Keratinocyte (primary cell): ENCODE measurements at places on chromosomes 4 and X. TPM values are rescaled to one million over a fixed set of nuclear protein-coding genes. Genes with fewer than 3 reads are reported as not detected.
A peak's percentile ranks its signal among the peaks of the same experiment; 100 is the strongest.

- no peak for DNase-seq
These were observed 625.9 kb downstream of the PDHA2 start for GRCh38 chr4:96465834-96466233.

PABPC1L2A gene
- not detected in 3 replicates for polyA plus RNA-seq

GRCh38 chr4:164946810-164947209, 30.6 kb downstream of the TRIM61 start:
- DNase-seq = no peak

DNA sequence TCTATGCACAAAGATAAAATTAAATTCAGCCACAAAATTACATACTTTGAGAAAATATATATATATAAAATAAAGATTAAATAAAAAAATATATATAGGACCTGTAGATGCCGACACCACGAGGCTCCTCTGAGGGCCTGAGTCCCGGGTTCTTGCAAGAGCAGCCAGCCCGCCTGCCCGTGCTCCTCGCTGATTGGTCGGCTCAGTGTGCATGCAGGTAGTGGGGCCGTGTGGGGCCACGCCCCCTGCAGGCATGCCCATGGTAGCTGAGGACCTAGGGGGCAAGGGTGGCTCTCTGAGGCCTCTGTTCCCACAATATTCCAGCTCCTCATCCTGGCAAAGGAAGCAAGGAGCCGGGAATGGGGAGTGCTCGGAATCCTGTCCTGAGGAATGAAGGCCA, 80.5 kb upstream of the AMELX start:
- DNase-seq = no peak

DNA sequence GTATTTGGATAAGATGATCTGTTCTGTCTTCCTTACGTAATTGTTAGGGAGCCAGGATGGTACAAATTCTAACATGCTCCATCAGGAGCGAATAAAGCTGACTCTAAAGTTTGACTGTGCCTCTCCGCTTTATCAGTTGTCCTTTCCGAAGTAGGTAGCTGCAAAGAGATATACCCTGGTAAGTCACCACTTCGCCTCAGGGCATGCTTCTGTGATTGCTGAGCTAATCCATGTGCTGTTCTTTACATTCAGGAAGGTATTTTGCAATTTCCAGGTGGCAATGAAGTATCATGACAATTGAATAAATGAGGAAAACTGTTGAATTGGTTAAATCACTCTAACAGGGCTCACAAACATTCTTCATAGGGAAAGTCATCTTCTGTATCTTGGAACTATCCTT, 38.9 kb downstream of the KIT start:
- DNase-seq = no peak

DCAF4L1 gene
- 0.16 to 0.75 TPM (median 0.46 TPM) in 3 replicates for polyA plus RNA-seq

DNA sequence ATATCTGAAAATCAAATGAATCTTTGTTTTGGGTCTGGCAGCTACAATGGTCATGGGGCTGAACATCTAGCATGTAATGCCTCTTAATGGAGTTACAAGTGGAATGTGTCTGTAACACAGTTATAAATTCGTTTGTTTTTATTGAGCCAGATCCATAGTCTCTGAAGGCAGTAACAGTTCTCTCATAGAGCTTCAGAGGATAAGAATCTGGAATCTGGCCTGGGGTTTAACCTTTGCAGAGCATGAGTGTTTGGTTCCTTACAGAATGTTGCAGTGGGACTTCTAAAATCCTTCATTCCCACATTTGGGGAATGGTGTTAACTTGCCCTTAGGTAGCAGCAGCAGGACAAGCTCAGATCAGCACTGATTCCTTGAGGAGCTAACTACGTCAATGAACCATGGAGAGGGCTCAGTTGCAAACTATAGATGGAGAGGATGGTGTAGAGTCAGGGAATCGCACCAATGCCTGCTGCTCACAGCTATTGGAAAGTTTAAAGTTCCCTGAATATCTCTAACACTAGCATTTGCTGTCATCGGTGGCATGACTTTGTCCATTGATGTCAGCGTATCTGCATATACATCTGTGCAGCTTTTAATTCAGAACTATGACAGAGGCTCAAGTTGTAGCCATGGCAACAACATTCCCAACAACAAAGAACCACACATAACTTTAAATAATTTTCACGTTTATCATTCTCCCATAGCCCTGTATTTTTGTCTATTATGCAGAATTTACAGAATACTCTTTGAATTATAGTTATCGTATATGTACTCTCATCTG, 72.2 kb downstream of the RASGEF1B start:
- DNase-seq = no peak

GYG2 gene
- polyA plus RNA-seq = 0.05 to 0.08 TPM in 2 of 3 replicates, not detected in the other

DNA sequence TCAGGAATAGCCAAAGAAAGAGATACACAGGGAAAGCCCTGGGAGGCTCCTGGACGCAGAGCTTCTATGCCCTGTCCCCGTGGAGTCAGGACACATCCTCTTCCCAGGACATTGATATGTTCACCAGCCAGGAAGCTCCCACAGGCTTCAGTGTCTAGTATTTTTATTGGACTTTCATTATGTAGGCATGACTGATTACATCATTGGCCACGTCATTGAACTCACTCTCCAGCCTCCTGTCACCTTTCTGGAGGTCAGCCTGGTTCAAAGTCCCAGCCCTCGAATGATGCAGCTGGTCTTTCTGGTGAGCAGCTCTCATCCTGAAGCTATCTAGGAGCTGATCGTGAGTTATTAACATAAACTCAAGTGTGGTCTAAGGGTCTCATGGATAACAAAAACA, 104.1 kb downstream of the CPEB2 start:
- DNase-seq = no peak

GRCh38 chrX:44828008-44828605, 15.7 kb upstream of the DUSP21 start:
- DNase-seq = peak; percentile 21

DNA sequence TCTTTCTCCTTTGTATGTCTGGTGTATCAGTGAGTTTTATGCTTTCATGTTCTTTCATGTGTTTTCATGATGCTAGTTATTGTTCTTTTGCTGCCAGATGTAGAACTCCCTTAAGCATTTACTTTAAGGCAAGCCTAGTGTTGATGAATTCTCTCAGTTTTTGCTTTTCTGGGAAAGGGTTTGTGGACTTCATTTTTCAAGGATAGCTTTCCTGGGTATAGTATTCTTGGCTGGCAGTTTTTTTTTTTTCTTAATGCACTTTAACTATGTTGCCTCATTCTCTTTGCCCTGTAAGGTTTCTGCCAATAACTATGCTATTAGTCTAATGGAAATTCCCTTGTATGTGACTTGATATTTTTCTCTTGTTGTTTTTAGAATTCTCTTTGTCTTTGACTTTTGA, 77.1 kb downstream of the GPAT3 start:
- DNase-seq = no peak

DNA sequence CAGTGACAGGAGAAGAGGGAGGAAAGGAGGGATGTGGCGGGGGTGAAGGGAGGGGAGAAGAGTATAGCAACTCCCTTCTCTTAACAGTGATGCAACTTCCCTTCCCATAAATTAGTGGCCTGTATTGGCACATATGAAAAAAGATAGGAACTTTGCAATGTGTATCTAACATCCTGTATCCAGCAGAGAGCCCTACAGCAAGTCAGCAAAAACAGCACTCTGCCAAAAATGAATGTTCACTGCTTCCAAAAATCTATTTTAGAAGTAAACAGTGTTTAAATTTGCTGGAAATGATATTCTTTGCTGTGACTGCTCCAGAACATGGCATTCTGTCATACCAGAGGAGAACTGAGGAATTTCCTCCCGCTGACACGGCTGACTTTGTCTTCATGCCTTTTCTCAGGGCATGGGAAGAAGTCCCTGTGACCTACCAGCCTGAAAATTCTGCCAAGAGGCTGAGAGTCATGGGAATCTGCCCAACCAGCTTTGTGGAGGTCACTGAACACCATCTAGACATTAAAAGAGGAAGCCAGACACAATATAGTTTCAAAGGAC, 343.4 kb upstream of the RASGEF1B start:
- DNase-seq = no peak

GRCh38 chr4:11566444-11567022, 137.8 kb upstream of the HS3ST1 start:
- DNase-seq = no peak

DNA sequence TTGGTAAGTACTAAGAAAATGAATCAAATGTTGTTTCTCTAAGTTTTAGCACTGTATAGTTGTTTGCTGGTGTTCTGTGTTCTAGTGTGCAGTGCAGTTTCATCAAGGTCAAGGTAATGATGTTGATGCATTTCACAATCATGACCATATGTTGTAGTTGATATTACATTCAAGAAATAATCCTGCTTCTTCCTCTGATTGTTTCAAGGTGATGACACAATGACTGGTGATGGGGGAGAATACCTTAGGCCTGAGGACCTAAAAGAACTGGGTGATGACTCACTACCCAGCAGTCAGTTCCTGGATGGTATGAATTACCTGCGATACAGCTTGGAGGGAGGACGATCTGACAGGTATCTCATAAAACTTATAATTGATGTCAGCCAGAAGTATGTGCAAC, 261.6 kb downstream of the ANK2 start:
- peak; percentile 19 for DNase-seq

- no peak for DNase-seq
These were observed 43.3 kb upstream of the PRDM8 start for GRCh38 chr4:80153874-80154544.

EREG gene
- 19.9 to 38.7 TPM (median 29.2 TPM) in 3 replicates for polyA plus RNA-seq

NXF2B gene
- polyA plus RNA-seq = not detected in 3 replicates

SLC9B2 gene
- 10.8 to 14.6 TPM (median 14.0 TPM) in 3 replicates for polyA plus RNA-seq

- DNase-seq = no peak
These were observed 66.0 kb downstream of the TBL1X start for GRCh38 chrX:9530848-9531274.

- DNase-seq = no peak
These were observed 26.8 kb upstream of the HMX1 start for GRCh38 chr4:8898419-8898818.

CLOCK gene
- 23.6 to 28.6 TPM (median 27.1 TPM) in 3 replicates for polyA plus RNA-seq

DNA sequence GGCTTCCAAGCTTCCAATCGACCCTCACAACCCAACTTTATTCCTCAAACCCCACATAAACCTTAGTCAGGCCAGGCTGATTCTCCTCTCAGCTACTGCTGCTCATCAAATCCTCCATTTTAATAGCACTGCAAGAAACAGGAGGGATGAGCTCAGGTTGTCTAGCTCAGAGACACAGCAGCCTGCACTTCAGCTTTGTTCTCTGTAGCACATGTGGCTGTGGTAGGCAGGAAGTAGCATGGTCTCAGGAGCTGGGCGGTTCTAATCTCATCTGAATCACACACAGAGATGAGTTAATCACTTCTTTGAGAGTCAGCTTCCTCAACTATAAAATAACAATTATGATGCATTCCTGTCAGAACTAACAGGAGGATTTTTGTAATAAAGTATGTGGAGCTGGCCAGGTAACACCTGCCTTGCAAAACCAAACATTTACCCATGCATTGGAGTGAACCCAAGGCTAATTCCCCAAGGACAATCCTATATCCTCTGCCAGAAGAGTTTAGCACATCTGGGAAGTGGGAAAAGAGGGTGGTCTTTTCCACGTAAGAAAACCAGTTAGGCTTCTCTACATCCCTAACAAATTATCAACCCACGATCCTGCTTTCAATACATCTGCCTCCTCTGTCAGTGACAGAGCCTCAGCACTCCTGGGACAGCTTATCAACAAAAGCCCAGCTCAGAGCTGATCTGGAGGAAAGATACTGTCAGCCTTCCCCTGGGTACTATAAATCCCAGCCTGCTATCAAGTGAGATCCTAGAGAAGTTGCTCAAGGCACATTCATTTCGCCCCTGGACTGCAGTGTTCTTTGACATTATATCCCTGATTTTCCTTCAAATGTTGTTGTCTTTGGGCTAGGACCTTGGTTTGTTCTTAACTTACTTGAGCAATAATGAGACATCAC, 32.8 kb downstream of the ELOVL6 start:
- DNase-seq = peak; percentile 49

SORCS2 gene
- 0.01 to 0.40 TPM (median 0.09 TPM) in 3 replicates for polyA plus RNA-seq

DNA sequence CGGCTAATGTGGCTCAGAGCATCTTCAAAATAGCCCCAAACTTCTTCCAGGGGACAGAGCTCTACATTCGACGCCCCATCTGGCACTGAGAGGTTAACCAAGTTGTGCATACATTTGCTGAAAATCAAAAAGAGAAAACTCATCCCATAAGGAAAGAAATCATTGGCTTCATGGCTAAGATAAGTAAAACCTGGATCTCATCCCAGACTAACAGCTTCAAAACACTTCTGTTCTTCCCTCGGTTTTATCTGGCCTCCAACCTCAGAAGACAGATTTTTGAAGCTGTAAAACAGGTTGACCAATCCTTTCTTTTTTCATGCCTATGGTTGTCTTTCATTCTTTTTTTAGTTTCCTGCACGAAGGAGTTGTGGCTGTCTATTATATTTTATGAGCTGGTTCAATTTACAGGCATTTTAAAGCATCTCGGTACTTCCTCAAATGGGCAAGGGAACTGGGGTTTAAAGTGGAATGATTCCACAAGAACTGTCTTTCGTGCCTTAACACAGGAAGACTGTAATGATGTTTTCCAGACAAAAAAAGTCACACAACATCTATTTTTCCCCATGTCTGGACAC, 107.6 kb downstream of the DLG3 start:
- DNase-seq = no peak

ZGRF1 gene
- polyA plus RNA-seq = 1.1 to 3.6 TPM (median 2.1 TPM) in 3 replicates

GRCh38 chr4:32745351-32745750, 2025.2 kb downstream of the PCDH7 start:
- DNase-seq = no peak

DNA sequence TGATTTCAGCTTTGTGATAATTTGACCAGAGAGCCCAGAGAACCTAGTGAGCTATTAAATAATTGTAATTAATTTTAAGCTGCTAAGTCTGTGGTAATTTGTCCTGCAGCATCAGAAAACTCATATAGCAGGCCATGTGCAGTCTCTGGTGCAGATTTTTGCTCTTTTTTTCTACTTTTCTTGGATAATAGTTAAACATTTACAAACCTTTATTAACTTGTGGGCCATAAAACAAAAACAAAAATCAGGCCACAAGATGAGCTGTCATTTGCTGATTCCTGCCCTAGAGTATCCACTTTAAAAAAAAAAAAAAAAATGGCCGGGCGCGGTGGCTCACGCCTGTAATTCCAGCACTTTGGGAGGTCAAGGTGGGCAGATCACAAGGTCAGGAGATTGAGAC, 99.8 kb downstream of the CLDN22 start:
- DNase-seq = no peak

- no peak for DNase-seq
These were observed 91.5 kb downstream of the HPRT1 start for GRCh38 chrX:134551376-134552048.

- DNase-seq = no peak
These were observed 20.4 kb downstream of the DOK7 start for GRCh38 chr4:3483471-3483921.

DNA sequence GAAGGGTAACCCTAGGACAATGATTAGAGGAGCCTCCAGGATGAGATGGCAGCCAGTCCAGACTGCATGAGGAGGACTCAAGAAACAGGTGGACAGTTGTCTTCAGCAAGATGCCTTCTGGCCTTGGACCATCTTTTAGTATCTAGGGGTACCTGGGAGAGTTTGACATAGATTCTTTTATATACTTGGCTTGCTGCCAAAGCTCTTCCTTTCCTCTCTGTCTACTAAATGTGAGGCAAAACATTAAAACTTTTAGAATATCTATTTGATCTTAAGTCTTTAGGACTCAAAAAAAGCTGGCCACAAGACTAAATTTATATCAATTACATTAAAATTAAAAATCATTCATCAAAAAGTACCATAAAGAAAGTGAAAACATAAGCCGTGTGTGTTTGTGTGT, 18.6 kb upstream of the NKX3-2 start:
- no peak for DNase-seq
